ENCODE measurements at places on chromosomes 7 and 10. TPM values are rescaled to one million over a fixed set of nuclear protein-coding genes. Genes with fewer than 3 reads are reported as not detected.

Gene SORCS3
- not detected for total RNA-seq

Gene SLC13A1
- not detected for total RNA-seq

Gene IQUB
- total RNA-seq, result 0.06 TPM

Gene LLCFC1
- not detected for total RNA-seq

Gene PNLIP
- total RNA-seq, result 0.28 TPM

Gene GNAT3
- not detected for total RNA-seq

Gene SLC39A12
- not detected for total RNA-seq

Gene CRHR2
- 0.02 TPM for total RNA-seq

Gene LRRC17
- 0.09 TPM for total RNA-seq

Gene ZNF488
- 12.6 TPM for total RNA-seq

Gene DENND2A
- total RNA-seq, result 0.64 TPM

Gene FAM25A
- total RNA-seq, result not detected

Gene SPDYE6
- not detected for total RNA-seq

Gene RAMP3
- not detected for total RNA-seq

Gene ERCC6
- 6.1 TPM for total RNA-seq

Data from A549 treated with AZD2906 at 1 μM for 4 hours (cell line).